ENCODE measurements at places on chromosomes 6 and 20.

DNA sequence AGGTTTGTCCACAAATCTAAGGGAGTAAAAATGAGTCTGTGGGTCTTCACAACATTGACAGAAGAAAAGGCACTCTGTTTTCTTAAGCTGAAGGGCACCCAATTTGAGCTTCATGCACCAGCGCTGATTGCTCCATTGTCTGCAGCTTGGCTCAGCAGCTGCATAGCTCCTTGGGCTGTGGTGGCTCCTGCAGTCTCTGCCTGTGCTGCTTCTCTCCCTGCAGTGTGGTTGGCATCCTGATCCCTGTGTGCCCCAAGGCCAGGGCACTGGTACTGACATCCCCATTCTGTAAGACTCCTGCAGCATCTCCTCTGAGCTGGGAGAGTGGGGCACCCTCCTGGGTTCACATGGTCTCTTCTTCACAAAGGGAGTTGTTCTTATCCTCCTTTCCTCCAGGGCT lies 83.2 kb upstream of the B3GAT2 start:
- H3K36me3 ChIP-seq = no peaks in the 10 kb centered on the region
- no peaks in the 10 kb centered on the region for H3K27me3 ChIP-seq
- DNase-seq = no peak

GRCh38 chr20:56778765-56779195 lies 149.7 kb downstream of the TFAP2C start:
- no peak for DNase-seq
- no peak overlapping the region for H3K4me3 ChIP-seq
- peaks cover 50% of the 10 kb centered on the region for H3K4me1 ChIP-seq
- H3K27me3 ChIP-seq = peaks cover 5% of the 10 kb centered on the region

DNA sequence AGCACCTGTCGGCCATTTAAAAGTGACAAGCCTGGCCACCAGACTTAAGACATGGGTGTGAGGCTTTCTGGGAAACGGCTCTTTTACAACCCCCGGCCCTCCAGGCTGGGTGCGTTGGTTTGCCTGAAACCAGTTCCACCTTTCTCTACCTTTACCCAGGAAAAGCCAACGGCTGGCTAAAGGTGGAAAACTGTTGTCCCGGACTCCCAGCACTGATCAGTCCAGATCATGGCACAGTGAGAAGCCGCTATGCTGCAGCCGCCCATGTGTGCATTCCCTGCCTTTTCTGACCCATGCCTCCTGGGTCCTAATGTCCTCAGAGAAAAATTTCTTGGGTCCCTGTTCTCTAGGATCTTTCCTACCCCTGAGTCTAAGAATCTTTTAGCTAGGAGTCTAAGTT lies 655.7 kb upstream of the HS3ST5 start:
- H3K36me3 ChIP-seq = peaks cover 22% of the 10 kb centered on the region
- H3K27ac ChIP-seq = no peak overlapping the region
- H3K4me3 ChIP-seq = no peak overlapping the region
- no peaks in the 10 kb centered on the region for H3K27me3 ChIP-seq
- no peak for DNase-seq

GRCh38 chr6:137362878-137363804 lies 131.1 kb downstream of the OLIG3 start:
- no peaks in the 10 kb centered on the region for H3K36me3 ChIP-seq
- H3K4me3 ChIP-seq = no peak overlapping the region
- peaks cover 15% of the 10 kb centered on the region for H3K4me1 ChIP-seq
- H3K27me3 ChIP-seq = no peaks in the 10 kb centered on the region
- no peak for DNase-seq

GRCh38 chr6:138397128-138398122 lies 6.6 kb upstream of the HEBP2 start:
- H3K4me3 ChIP-seq = no peak overlapping the region
- H3K36me3 ChIP-seq = no peaks in the 10 kb centered on the region
- peaks cover 7% of the 10 kb centered on the region for H3K4me1 ChIP-seq
- no peak overlapping the region for H3K27ac ChIP-seq
- DNase-seq = no peak
- no peaks in the 10 kb centered on the region for H3K27me3 ChIP-seq

- peaks cover 2% of the 10 kb centered on the region for H3K36me3 ChIP-seq
- no peaks in the 10 kb centered on the region for H3K27me3 ChIP-seq
- no peaks in the 10 kb centered on the region for H3K4me1 ChIP-seq
Observed at GRCh38 chr6:45827952-45828530, 187.6 kb downstream of the CLIC5 start.

- no peaks in the 10 kb centered on the region for H3K36me3 ChIP-seq
- no peak for DNase-seq
- H3K27me3 ChIP-seq = peaks cover 50% of the 10 kb centered on the region
- no peak overlapping the region for H3K27ac ChIP-seq
- no peak overlapping the region for H3K4me3 ChIP-seq
Observed at GRCh38 chr6:16236009-16236501, 2.3 kb upstream of the GMPR start.

DNA sequence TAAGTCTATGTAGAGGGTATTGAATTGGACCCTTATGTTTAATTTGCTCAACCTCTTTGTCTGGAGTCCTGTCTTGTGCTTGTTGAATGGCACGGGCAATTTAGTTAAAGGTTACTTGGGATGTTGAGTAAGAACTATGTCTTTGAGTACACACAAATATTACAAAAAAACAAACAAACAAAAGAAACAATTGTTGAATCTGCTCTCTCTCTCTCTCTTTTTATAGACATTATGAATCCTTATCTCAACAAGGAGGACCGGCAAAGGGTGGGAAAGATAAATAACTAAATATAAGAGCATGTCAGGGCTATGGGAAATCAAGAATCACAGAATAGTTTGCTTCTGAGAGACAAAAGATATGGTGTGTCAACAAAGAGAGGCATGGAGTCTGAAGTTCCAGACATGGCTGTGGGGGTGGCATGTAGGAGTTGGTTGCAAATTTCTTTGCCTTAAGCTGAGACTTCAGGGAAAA lies 608.6 kb downstream of the UTRN start:
- no peak overlapping the region for H3K27ac ChIP-seq
- H3K4me1 ChIP-seq = peaks cover 28% of the 10 kb centered on the region
- H3K36me3 ChIP-seq = no peaks in the 10 kb centered on the region

DNA sequence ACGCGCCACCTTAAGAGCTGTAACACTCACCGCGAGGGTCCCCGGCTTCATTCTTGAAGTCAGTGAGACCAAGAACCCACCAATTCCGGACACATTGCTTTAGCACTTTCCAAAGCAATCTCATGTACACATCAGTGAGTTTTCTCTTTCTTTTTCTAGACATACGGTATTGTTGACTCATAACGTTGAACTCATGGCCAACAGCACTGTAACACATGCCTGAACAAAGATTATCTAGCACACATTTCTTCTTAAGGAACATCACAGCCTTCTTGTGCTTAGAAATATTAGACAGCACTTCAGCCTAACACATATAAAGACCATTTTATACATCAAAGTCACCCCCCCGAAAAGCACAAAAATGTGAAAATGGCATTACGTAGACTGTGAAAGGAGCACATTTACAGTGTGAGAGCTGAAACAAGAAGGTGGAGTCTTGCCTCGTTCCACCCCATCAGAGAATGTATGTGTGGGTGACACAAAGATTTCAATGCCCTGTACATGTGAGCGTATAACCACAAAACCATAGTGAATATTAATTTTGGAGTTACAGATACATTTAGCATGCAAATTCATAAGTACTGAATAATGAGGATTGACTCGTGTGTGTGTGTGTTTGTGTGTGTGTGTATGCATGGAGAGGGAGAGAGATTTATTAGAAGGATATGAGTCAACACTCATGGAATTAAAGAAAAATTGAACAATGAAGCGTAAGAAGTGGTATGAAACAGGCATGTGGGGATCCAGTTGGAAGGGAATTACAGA lies 134.1 kb downstream of the FAM83B start:
- DNase-seq = no peak
- no peaks in the 10 kb centered on the region for H3K27me3 ChIP-seq
- no peak overlapping the region for H3K27ac ChIP-seq

DNA sequence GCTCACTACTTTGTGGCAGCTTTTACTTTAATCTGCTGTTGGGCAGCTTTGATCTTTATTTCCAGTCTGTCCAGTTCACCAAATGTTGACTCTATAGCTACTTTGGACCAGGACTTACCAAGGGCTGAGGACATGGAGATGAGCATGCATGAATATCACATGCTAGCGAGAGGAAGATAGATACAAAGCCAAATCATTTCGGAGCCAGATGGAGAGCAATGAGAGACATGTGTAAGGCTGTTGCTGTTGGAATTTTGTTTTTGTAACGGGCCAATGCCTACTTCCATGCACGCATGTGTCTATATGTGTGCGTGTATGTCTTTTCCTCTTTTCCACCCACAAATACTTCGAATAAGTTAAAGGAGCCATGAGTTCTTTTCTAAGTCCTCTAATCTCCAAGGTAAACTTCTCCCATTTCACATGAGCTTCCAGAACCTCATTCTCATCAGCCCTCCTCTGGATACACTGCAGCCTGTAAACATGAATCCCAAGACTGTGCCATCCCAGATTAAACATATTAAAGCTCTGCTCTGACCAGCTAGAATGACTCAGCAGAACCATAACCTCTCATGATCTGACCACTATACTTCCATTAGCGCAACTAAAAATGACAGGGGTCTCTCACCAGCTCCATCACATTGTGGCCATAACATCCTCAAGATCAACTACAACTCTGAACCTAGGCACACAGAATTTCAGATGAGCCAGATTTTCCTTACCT lies 160.7 kb downstream of the LRFN2 start:
- no peaks in the 10 kb centered on the region for H3K36me3 ChIP-seq
- no peak overlapping the region for H3K4me3 ChIP-seq
- no peak for DNase-seq
- H3K27ac ChIP-seq = no peak overlapping the region
- H3K4me1 ChIP-seq = peaks cover 4% of the 10 kb centered on the region

GRCh38 chr6:129309154-129309553 lies 400.8 kb downstream of the ARHGAP18 start:
- no peaks in the 10 kb centered on the region for H3K27me3 ChIP-seq
- H3K4me3 ChIP-seq = no peak overlapping the region
- peaks cover 8% of the 10 kb centered on the region for H3K4me1 ChIP-seq

DNA sequence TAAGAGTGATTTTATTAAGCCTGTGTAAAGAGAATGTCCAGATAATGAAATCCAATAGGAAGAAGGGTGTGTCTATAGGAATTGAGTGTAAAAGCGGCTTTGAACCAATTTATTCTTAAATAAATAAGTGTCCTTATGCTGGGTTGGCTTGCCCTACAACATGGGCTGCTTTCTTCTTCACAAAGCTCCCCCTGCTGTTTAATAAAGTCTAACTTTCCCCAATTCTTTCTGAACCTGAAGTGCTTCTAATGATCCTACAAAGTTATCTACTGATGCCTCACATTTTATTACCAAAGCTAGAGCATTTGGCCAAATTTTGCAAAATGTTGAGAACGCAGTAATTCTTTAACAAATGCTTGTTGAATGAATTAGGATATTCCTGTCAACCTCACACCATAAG lies 36.3 kb upstream of the SIRT5 start:
- no peaks in the 10 kb centered on the region for H3K36me3 ChIP-seq
- H3K27ac ChIP-seq = no peak overlapping the region
- H3K27me3 ChIP-seq = no peaks in the 10 kb centered on the region
- peaks cover 23% of the 10 kb centered on the region for H3K4me1 ChIP-seq
- no peak for DNase-seq

- H3K4me1 ChIP-seq = peaks cover 7% of the 10 kb centered on the region
- H3K27me3 ChIP-seq = peaks cover 6% of the 10 kb centered on the region
- H3K27ac ChIP-seq = no peak overlapping the region
- H3K4me3 ChIP-seq = no peak overlapping the region
- H3K36me3 ChIP-seq = peaks cover 4% of the 10 kb centered on the region
- DNase-seq = no peak
Observed at GRCh38 chr6:125307964-125308615, 6.3 kb upstream of the HDDC2 start.

GRCh38 chr6:47083586-47084047 lies 41.5 kb upstream of the ADGRF1 start:
- no peaks in the 10 kb centered on the region for H3K36me3 ChIP-seq
- H3K4me3 ChIP-seq = no peak overlapping the region
- no peak overlapping the region for H3K27ac ChIP-seq
- H3K4me1 ChIP-seq = no peaks in the 10 kb centered on the region
- H3K27me3 ChIP-seq = no peaks in the 10 kb centered on the region
- no peak for DNase-seq

DNA sequence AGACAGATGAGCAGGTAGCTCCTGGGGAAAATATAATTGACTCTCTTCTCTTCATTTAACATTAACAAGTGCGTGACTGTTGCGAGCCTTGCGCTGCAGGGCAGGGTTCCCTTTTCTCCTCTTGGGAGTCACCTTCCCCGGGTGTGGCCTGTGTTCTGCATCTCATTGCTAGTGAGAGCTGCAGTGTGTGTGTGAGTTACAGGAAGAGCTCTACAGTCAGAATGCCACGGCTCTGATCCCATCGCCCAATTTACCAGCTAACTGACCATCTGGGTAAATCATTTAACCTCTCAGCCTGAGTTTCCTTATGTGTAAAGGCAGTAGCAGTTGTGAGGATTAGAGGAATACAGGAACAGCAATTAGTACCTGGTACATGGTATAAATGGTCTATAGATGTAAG lies 106.8 kb upstream of the NUP153 start:
- no peak overlapping the region for H3K4me3 ChIP-seq
- H3K27me3 ChIP-seq = no peaks in the 10 kb centered on the region
- no peaks in the 10 kb centered on the region for H3K4me1 ChIP-seq
- DNase-seq = no peak
- no peak overlapping the region for H3K27ac ChIP-seq

GRCh38 chr6:106749609-106750008 lies 120.2 kb downstream of the QRSL1 start:
- no peaks in the 10 kb centered on the region for H3K27me3 ChIP-seq
- peaks cover 2% of the 10 kb centered on the region for H3K36me3 ChIP-seq
- peaks cover 48% of the 10 kb centered on the region for H3K4me1 ChIP-seq
- H3K4me3 ChIP-seq = no peak overlapping the region

DNA sequence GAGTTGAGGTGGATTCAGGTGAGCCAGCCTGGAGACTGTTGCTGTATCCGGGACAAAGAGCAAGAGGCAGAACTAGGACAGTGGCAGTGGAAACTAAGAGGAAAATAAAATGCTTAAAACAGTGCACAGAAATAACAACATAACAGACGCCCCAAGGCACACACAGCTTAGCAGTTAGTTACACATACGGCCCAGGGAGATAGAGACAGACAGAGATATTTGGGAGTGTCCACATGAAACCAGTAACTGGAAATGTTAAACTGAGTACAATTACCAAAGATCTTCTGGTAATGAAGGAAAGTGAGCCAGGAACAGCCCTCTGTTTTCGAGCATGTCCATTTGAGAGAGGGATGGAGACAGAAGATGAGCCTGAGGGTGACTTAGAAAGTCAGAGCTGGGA lies 237.5 kb upstream of the QKI start:
- no peak overlapping the region for H3K4me3 ChIP-seq
- H3K27me3 ChIP-seq = no peaks in the 10 kb centered on the region
- H3K27ac ChIP-seq = no peak overlapping the region
- H3K4me1 ChIP-seq = peaks cover 21% of the 10 kb centered on the region
- DNase-seq = no peak
- no peaks in the 10 kb centered on the region for H3K36me3 ChIP-seq

GRCh38 chr6:166244353-166245045 lies 63.7 kb downstream of the PRR18 start:
- H3K4me3 ChIP-seq = no peak overlapping the region
- peaks cover 19% of the 10 kb centered on the region for H3K27me3 ChIP-seq
- no peak for DNase-seq
- H3K4me1 ChIP-seq = peaks cover 18% of the 10 kb centered on the region
- no peaks in the 10 kb centered on the region for H3K36me3 ChIP-seq

- H3K27ac ChIP-seq = no peak overlapping the region
- no peak overlapping the region for H3K4me3 ChIP-seq
- no peaks in the 10 kb centered on the region for H3K27me3 ChIP-seq
- no peak for DNase-seq
- no peaks in the 10 kb centered on the region for H3K36me3 ChIP-seq
- peaks cover 31% of the 10 kb centered on the region for H3K4me1 ChIP-seq
Observed at GRCh38 chr6:130129762-130130246, 92.9 kb downstream of the SAMD3 start.

GRCh38 chr6:33705268-33705885 lies 6.1 kb downstream of the UQCC2 start:
- H3K27me3 ChIP-seq = no peaks in the 10 kb centered on the region
- peaks cover 42% of the 10 kb centered on the region for H3K36me3 ChIP-seq
- H3K4me1 ChIP-seq = peaks cover 35% of the 10 kb centered on the region
- no peak overlapping the region for H3K27ac ChIP-seq

Measured in WTC11 (cell line).